Stimulated activated CD4-positive, alpha-beta T cell treated with anti-CD3 and anti-CD28 coated beads, Interleukin-1b, Interleukin-23, amount 100 ng/mL, for 24 hours (primary cell): ENCODE measurements at places on chromosomes 11 and 22.

DNA sequence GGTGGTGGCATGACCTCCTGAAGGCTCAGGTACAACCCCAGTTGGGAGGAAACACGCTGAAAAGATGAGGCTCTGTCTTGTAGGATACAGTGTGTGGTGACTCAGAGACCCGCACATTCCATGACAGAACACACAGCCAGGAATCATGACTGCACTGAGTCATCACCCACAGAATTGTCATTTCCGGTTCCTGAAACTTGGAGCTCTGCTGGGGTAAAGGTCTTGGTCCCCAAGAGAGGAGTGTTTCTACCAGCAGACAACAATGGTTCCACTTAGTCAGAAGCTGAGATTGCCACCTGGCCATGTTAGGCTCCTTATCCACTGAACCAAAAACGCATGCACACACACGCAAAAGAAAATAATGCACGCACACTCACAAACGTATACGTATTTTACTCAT, 31.5 kb upstream of the CYB5R3 start:
- DNase-seq, result no peak

DNA sequence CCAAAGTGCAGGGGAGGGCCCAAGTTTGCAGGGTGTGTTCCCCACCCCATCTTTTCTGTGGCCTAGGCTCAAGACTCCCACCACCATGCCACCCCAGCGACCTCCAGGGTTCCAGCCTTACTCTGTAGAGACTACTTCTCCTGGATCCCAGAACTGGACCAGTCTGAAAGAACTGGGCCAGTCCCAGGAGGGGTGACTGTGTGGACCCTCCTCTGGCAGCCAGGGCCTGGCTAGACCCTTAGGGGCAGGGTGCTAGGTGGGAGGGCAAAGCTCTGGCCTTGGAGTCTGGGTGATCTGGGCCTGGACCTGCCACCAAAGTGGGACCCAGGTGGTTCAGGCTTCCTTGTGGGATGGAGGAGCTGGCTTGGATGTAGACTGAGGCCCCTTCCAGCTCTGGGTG, 41.8 kb upstream of the ACCSL start:
- no peak for DNase-seq

DNA sequence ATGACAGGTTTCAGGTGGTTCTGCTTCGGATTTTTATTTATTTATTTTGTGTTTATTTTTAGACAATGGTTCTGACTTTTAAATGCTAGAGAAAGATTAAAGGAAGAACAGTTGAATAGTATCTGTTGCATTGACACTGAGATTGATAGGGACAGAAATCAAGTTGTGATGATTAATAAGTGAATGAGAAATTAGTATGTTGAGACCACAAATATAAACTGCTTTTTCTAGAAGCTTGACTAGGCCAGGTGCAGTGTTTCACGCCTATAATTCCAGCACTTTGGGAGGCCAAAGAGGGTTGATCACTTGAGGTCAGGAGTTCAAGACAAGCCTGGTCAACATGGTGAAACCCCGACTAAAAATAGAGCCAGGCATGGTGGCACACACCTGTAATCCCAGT, 65.1 kb upstream of the TNRC6B start:
- DNase-seq, result no peak

- no peak for DNase-seq
Measured at GRCh38 chr11:86722006-86722405, 49.6 kb upstream of the ME3 start.

DNA sequence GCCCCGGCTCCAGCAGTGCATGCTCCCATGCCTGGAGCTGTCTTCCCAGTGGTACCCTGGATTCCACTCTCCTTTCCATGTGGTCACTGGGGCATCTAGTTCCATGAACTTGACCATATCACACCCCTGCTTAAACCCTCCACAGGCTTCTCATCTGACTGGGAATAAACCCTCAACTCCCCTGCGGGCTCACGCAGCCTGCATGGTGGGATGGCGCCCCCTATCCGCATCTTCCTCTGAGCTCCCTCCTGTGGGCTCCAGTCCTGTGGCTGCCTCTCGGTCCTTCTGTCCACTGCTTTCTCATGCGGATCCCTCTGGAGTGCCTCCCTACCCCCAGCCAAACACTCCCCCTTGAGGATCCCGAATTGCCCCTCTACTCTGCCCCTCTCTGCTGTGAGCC, 41.4 kb upstream of the TTLL12 start:
- DNase-seq, result no peak

GRCh38 chr11:67576735-67577475, 6.7 kb upstream of the GSTP1 start:
- no peak for DNase-seq

GRCh38 chr11:6717426-6717825, 34.3 kb upstream of the MRPL17 start:
- DNase-seq, result no peak

DNA sequence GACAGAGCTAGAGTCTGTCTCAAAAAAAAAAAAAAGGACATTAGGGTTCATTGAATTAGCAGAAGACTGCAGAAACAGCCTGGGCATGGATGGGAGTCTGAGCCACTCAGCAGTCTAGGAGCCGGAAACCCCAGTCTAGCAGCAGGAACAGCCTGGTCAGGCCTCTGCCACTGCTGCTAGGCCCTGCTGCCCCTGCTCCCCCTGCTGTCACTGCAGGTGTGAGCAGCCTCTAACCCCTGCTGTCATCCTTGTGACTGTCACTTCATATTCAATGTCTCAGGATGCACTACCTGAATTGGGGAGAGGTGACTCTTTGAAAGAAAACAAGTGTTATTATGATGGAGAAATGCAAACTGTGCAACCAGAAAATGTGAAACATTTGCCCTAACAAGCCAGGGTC, 7.0 kb upstream of the DDX17 start:
- DNase-seq, result no peak

DNA sequence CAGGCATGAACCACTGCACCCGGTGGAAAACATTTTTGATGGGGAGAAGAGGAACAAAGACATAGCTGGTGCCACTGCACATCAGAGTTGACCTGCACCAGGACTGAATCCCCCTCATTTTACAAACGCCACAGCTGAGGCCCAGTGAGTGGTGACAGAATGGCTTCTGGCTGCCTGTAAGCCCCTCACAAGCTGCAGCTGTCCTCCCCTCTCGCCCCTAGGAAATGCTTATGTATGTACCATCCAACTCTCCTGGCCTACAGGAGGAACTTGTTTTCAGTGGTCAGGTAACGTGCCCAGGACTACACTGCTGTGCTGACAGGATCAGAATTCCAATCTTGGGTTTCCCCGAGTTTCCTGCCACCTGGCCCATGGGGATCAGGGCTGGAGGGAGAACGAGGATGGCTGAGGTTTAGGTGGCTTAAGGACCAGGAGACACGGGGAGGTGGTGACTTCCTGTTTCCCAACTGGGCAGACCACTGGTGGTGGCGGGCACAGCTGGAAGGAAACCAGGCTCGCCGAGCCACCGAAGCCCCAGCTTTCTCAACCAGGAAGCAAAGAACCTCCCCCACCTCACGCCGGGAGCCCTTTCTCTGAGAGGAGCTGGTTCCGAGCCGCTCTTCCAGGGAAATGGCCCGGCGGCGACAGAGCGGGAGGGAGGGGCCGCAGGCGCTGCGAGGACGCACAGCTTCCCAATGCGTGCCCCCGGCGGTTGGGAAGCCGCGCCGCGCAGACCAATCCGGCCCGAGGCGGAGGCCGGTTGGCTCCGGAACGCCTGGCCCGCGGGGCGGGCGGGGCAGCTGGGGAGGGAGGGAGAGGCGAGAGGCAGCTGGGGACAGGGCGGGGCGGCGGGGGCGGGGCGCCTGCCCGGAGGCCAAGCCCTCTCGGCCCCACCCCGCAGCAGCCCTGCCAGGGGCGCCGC, 1.0 kb upstream of the LRFN4 start:
- DNase-seq, result peak; percentile 59

GRCh38 chr11:132334769-132335280, 964.4 kb downstream of the NTM start:
- DNase-seq, result no peak

GRCh38 chr11:73228268-73229134, 10.4 kb downstream of the P2RY2 start:
- DNase-seq, result no peak

DNA sequence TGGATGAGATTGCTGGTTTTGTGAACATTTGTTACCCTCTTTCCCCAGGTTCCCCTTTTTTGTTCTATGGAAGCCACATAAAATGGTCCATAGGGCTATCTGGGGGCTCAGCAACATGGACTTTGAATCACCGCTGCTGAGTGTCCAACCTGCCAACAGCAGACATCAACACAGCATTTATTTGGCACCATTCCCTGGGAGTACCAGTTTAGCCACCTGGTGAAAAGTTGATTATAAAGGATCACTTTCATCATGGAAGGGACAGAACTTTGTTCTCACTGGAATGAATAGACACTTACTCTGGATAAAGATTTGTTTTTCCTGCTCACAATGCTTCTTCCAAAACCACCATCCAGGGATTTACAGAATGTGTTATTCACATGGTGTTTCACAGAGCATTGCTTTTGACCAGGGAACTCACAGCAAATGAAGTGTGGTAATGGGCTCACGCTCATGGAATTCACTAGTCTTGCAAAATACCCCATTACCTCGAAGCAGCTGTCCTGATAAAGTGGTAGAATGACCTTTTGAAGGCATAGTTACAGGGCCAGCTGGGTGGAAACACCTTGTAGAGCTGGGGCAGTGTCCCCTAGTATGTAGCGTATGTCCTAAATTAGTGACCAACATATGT, 43.9 kb downstream of the ADM start:
- DNase-seq, result no peak

GRCh38 chr11:119347242-119347641, 737 bp upstream of the MFRP start:
- DNase-seq, result no peak

- no peak for DNase-seq
Measured at GRCh38 chr11:44529895-44530412, 35.5 kb upstream of the CD82 start.

GRCh38 chr11:127063241-127063640, 62.7 kb upstream of the KIRREL3 start:
- DNase-seq, result no peak

DNA sequence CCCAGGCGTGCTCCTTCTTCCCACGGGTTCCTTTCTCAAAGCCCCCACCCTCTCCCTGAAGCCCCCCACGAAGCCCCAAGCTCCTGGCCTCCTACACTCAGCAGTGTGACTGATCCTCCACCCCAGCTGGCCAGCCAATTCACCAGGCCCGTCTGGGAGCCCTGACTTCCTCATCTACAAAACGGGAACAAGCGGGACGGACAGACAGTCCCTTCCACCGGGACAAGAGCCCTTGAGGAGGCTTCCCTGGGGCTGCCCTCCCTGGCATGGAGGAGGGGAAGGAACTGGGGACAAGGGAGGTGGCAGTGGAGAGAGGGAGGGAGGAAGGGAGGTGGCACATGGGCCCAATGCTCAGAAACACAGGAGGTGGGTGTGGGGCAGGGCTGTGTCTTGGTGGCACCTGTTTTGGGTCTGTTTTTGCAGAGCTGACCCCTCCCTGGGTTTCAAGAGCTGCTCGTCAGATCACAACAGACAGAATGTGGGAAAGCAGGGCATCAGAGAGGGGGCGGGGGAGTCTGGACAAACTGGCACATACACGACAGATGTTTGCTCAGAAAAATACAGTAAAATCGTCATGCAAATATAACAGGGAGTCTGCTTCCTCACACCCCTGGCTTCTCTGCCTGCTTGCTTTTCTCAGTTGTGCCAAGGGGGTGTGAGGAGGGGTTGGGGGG, 56.8 kb downstream of the ELFN2 start:
- no peak for DNase-seq

DNA sequence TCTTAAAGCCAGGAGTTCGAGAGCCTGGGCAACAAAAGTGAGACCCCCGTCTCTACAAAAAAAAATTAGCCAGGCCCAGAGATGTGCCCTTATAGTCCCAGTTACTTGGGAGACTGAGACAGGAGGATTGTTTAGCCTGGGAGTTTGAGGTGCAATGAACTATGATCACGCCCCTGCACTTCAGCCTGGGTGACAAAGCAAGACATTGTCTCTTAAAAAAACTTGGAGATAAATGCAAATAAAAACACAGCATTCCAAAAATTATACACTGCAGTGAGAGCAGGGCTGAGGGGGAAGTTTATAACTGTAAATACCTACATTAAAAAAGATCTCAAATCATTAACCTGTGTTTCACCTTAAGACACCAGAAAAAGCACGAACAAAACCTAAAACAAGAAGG, 22.1 kb downstream of the AP2A2 start:
- DNase-seq, result no peak

GRCh38 chr11:45091563-45092403, 54.7 kb upstream of the PRDM11 start:
- DNase-seq, result no peak

- DNase-seq, result no peak
Measured at GRCh38 chr22:43191831-43192230, 4.9 kb upstream of the TTLL12 start.

- DNase-seq, result no peak
Measured at GRCh38 chr11:127023991-127024390, 23.4 kb upstream of the KIRREL3 start.

- no peak for DNase-seq
Measured at GRCh38 chr11:9858822-9859221, 194.9 kb downstream of the SWAP70 start.

- no peak for DNase-seq
Measured at GRCh38 chr11:116275635-116276034, 497.2 kb downstream of the BUD13 start.

GRCh38 chr11:47002390-47002789, 65.8 kb downstream of the CSTPP1 start:
- DNase-seq, result no peak

- no peak for DNase-seq
Measured at GRCh38 chr22:30245985-30246813, at the start of gene LIF. Gene LIF, minus strand, starts transcription at chr22:30246759. Its CDS starts 64 bp downstream, at chr22:30246695.

DNA sequence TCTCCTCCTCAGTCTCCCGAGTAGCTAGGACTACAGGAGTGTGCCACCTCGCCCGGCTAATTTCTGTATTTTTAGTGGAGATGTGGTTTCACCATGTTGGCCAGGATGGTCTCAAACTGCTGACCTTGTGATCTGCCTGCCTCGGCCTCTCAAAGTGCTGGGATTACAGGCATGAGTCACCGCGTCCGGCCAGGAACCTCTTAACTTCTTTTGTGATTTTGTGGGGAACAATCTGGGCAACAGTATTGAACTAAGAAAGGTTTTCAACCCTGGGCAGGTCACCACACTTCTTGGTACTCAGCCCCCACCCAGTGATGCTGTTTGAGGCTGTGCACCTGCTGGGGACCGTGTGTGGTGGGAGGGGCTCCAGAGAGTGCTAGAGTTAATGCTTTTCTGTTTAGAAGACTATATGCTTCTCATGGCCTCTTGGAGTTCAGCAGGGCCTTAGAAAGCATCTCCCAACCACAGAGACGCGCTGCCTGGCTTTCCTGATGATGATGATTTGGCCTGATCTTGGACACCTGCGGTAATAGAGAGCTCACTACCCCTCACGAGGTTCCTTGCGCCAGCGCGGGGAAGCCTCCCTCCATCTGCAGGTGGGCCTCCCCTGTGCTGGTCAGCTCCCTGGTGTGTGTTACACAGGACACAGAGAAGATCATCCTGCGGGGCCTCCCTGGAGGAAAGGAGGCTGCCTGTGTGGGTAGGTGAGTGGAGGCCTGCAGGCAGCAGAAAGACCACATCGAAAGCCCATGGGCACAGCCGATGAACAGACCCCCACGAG, 1.2 kb downstream of the DENND6B start:
- no peak for DNase-seq

- DNase-seq, result no peak
Measured at GRCh38 chr22:43485502-43486089, 73.8 kb downstream of the MPPED1 start.

GRCh38 chr11:70472240-70472639, 73.9 kb downstream of the CTTN start:
- DNase-seq, result no peak

GRCh38 chr22:30754971-30755758, 60.5 kb downstream of the OSBP2 start:
- DNase-seq, result no peak
